Testis (tissue), 5 donors: ENCODE measurements at places on chromosomes 7 and 10. TPM values are rescaled to one million over a fixed set of nuclear protein-coding genes. Genes with fewer than 3 reads are reported as not detected.

PAPOLB gene
- polyA plus RNA-seq, result 65.2 TPM

HOXA13 gene
- polyA plus RNA-seq, result 0.30 TPM

DNA sequence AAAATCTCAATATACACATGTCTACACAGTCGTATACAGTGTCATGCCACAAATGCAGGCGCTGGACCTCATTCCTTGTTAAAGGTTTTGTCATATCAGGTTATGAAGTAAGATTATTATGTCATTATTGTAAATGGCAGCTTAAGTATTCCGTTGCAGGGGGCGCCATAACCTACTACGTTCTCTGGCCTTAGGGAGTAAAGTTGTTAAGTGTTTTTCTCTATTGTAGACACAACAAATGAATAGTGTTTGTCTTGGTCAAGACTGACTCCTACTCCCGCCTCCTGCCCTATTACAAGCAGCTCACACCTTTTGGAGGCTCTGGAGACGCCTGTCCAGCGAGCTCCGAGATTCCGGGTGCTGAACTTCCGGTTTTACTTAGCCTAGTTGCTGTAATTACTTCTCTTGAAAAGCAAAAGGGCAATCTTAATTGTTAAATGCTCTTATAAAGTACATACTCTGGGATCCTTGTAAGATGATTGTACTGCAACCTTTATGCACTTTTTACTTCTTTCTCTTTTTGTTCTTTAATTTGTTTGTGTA, 994 bp downstream of the GATAD1 start:
- DNase-seq, result peak; percentile 81

GIMAP7 gene
- 3.4 TPM for polyA plus RNA-seq

HGF gene
- polyA plus RNA-seq, result 3.4 TPM

SMO gene
- polyA plus RNA-seq, result 11.9 TPM
